ENCODE measurements at places on chromosomes 13 and 19. TPM values are rescaled to one million over a fixed set of nuclear protein-coding genes. Genes with fewer than 3 reads are reported as not detected.

LSM4 gene
- 154 TPM for polyA plus RNA-seq

PRODH2 gene
- polyA plus RNA-seq, result not detected

ZNF865 gene
- polyA plus RNA-seq, result 0.21 TPM

MICOS13 gene
- polyA plus RNA-seq, result 117 TPM

CPB2 gene
- polyA plus RNA-seq, result not detected

LGALS4 gene
- polyA plus RNA-seq, result 0.44 TPM

All from CD8-positive, alpha-beta memory T cell (primary cell).